ENCODE measurements at places on chromosomes 2 and 18. TPM values are rescaled to one million over a fixed set of nuclear protein-coding genes. Genes with fewer than 3 reads are reported as not detected.

DNA sequence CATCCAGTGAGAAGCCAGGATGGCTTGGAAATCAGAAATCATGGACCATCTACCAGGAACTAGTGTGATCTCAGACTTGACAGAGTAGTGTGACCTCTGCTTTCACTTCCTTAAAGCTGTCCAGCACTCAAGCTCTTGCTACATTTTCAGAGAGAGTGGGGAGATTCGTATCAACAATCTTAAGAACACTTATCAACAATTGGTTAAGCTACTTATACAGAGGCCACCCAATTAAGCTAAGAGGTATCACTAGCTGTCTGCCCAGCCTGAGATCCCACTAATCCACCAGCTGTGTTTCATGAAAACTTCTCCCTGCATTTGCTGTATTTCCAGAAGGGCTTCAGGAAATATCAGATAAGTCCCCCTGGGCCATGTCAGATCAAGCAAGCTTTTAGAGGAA is 4.2 kb downstream of the RPRM start:
- DNase-seq, result no peak

- peak; percentile 89 for DNase-seq
These were observed 278.0 kb downstream of the NEDD4L start for GRCh38 chr18:58321986-58322385.

- no peak for DNase-seq
These were observed 12.4 kb upstream of the EPAS1 start for GRCh38 chr2:46284796-46285195.

DNA sequence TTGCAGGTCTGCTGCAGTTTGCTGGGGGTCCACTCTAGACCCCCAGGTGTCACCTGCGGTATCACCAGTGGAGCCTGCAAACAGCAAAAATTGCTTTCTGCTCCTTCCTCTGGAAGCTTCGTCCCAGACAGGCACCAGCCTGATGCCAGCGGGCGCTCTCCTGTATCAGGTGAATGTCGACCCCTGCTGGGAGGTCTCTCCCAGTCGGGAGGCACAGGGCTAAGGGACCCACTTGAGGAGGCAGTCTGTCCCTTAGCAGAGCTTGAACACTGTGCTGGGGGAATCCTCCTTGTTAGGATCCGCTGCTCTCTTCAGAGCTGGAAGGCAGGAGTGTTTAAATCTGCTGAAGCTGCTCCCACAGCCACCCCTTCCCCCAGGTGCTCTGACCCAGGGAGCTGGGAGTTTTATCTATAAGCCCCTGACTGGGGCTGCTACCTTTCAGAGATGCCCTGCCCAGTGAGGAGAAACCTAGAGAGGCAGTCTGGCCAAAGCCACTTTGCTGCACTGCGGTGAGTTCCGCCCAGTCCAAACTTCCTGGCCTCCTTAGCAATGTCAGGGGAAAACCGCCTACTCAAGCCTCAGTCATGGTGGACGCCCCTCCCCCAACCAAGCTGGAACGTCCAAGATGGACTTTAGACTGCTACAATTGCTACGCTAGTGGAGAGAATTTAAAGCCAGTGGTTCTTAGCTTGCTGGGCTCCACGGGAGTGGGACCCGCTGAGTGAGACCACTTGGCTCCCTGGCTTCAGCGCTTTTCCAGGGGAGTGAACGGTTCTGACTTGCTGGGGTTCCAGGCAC is 652.5 kb downstream of the KCNJ3 start:
- DNase-seq, result no peak

GRCh38 chr18:53771664-53772063 is 452.8 kb downstream of the MBD2 start:
- no peak for DNase-seq

- no peak for DNase-seq
These were observed 198.9 kb downstream of the AGAP1 start for GRCh38 chr2:235692671-235693171.

GRCh38 chr2:127308586-127309138 is 14.7 kb upstream of the ERCC3 start:
- DNase-seq, result no peak

GRCh38 chr18:51645607-51646006 is 448.1 kb upstream of the MEX3C start:
- no peak for DNase-seq

GRCh38 chr2:109527079-109527478 is 86.7 kb downstream of the SEPTIN10 start:
- DNase-seq, result no peak

GRCh38 chr2:126659562-126660467 is 3.9 kb downstream of the GYPC start:
- no peak for DNase-seq

GRCh38 chr2:8219631-8220355 is 462.1 kb upstream of the ID2 start:
- no peak for DNase-seq

DNA sequence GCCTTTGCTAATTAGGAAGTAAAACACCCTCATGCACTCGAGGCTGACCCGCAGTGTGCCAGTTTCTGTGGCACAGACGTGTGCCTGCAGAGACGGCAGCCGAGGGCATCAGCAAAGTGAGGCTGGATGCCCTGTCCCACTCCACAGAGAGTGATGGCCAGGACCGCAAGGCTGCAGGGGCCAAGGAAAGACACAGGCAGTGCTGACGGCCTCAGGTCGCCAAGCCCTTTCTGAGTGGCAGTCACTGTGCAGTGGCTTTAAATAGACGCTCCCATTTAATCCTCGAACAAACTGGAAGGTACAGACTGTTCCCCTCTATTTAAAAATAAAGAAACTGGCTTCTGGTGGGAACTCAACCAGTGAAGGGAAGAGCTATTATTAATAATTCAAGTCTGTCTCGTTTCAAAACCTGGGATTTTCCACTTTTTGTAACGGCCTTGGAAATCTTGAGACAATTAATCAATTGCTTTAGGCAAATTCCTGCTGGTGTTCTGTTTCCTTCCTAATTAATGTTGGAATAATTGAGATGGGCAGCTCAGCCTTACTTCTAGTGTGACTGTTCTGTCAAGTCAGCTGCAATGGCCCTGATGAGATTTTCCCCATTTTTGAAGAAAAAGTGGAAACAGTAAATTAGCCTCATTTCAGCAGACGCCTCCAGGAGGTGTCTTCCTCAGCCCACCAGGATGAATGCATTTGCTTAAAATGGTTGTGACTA is 644.6 kb upstream of the RAB6C start:
- no peak for DNase-seq

GRCh38 chr2:14524803-14525080 is 107.8 kb upstream of the LRATD1 start:
- peak; percentile 65 for DNase-seq

GRCh38 chr18:36547544-36547943 is 250.0 kb downstream of the FHOD3 start:
- DNase-seq, result no peak

DNA sequence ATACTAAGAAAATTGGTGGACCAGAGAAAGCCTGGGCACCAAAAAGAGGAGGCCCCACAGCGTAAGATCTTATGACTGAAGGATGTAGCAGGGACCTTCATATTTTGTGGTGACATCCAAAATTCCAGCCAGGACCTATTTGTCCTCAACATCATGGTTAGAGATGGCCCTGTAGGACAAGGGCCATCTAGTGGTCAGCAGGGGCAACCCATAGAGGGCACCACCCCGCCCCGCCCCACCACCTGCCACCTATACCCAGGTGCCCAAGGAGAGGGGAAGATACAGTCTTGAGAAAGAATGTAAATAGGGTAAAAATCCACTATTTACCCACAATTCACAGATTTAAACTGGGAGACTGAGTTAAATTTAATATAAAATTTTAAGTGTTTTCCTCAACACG is 59.6 kb upstream of the TMEM163 start:
- no peak for DNase-seq

DNA sequence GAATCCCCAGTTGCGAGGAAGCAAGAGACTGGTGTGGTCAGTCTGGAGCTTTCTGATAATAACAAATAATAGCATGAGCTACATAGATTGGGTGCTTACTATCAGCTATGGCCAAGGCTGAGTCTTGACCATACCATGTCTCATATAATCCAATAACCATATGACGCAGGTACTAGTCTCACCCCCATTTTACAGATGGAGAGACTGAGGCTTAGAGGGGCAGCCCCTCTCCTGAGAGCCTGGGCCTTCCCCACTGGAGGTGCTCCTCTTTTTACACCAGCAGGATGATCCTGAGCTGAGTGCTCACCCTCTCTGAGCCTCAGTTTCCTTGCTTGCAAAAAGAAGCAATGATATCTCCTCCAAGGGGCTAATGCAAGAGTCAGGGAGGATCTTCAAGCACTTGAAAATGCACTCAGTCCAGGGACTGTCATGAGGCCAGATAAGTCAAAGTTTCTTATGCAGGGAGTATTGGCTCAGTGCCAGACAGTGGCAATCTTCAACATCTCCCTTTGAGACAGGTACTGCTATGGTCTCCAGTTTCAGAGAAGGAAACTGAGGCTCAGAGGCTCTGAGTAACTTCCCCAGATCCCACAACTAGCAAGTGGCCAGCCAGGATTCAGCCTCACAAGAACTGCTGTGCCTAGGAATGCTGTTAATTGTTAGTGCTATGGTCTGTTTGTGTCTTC is 149.7 kb downstream of the TFCP2L1 start:
- no peak for DNase-seq

DNA sequence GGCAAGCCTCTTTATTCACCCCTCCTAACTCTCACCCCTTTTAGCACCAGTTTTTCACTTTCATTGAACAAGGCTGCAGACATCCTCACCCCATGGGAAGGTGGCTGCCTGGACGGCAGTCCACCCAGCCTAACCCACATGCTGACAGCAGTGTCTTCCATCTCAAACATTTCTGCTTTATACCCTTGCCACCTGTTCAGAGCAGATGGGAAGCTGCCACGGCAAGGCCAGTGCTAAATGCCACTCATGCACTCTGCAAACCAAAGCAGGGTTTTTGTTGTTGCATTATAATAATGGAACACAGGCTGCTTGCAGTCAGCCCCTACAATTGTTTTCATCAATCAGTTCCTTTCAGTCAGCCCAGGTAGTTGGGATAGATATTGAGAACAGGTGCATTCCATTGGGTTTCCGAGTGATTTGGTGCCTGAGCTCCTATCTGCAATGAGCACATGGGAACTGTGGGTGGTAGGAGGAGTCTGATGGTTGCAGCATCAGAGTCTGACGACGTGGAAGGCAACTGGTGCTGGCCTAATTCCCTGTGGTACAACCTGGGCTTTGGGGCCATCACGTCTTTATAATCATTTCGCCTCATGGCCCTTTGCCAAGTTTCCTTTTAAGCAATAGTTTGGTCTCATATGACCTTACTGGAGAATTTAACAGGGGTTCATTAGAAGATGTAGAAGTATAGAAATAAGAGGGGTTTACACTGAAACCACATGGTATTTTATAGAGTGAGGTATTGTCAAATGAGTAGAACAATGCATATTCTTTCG is 252.5 kb upstream of the SP5 start:
- DNase-seq, result no peak

- DNase-seq, result no peak
These were observed 1162.5 kb upstream of the LRRTM1 start for GRCh38 chr2:81467096-81467495.

IFIH1 gene
- total RNA-seq, result 1.7 TPM

LIMS3 gene
- 1.0 TPM for total RNA-seq

RGPD4 gene
- total RNA-seq, result 0.06 TPM

UGT1A4 gene
- total RNA-seq, result not detected

CCDC138 gene
- total RNA-seq, result 3.3 TPM
